ENCODE measurements at places on chromosomes 16 and 17. TPM values are rescaled to one million over a fixed set of nuclear protein-coding genes. Genes with fewer than 3 reads are reported as not detected.

The SOST gene
- total RNA-seq, result not detected

The ITGB4 gene
- 0.67 TPM for total RNA-seq

The KCNJ18 gene
- not detected for total RNA-seq

The POLR3K gene
- total RNA-seq, result 45.3 TPM

The TSPAN10 gene
- 0.45 TPM for total RNA-seq

The RAD51C gene
- total RNA-seq, result 64.0 TPM

The UTS2R gene
- total RNA-seq, result not detected

The MYH11 gene
- not detected for total RNA-seq

The FOXL1 gene
- total RNA-seq, result not detected

The TMC8 gene
- total RNA-seq, result 140 TPM

The SKA2 gene
- 83.5 TPM for total RNA-seq

The JUP gene
- 0.12 TPM for total RNA-seq

The TAC4 gene
- not detected for total RNA-seq

- no peak for DNase-seq
These were observed 68.4 kb upstream of the ELAC2 start for GRCh38 chr17:13086142-13086769.

GRCh38 chr17:77778636-77779489 is 179.6 kb upstream of the TNRC6C start:
- no peak for DNase-seq

DNA sequence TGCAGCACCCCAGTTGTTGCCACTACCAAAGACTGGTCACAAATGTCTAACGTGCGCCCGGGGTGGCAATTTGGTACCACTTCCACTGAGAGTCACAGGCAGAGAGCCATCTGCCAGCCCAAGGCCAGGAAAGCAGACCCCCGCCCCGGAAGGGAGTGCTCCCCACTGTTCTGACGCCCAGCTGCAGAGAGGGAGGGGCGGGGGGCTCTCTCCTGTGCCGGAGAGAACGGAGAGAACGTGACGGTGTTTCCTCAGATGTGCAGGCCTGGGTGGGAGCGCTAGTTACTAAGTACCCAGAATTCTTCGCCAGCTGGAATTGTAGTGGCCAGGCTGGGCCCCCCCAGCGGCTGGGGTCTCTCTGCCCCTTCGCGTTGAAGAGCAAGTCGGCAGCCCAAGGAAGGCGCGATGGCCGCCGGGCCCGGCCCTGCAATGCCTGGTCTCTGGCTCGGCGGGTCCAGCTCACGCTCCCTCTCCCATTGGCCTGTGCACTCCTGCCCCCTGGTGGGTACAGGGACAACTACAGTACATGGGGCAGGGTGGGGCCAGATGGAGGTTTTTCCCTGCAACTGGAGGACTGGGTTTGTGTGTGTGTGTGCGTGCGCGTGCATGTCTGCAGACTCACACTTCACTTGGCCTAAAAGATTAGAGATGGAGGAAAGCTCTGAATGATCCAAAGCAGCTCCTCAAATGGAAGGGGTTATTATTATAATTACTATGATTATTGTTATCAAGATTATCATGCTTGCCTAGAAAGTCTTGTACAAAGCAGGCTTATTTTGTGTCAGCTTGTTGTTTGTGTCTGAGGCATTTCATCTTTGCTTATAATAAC is 107.1 kb downstream of the AMFR start:
- peak; percentile 87 for DNase-seq

DNA sequence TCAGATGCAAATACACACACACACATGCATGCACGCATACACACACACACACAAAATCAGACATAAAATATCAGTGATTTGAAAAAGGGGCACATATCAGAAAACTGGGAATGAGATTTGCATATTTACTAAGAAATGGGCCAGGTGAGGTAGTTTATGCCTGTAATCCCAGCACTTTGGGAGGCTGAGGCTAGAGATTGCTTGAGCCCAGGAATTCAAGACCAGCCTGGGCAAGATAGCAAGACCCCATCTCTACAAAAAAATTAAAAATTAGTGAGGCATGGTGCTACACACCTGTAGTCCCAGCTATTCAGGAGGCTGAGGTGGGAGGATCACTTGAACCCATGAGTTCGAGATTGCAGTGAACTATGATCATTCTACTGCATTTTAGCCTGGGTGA is 22.4 kb upstream of the PNPO start:
- no peak for DNase-seq

- no peak for DNase-seq
These were observed 1.7 kb downstream of the TTC19 start for GRCh38 chr17:16001226-16001897.

DNA sequence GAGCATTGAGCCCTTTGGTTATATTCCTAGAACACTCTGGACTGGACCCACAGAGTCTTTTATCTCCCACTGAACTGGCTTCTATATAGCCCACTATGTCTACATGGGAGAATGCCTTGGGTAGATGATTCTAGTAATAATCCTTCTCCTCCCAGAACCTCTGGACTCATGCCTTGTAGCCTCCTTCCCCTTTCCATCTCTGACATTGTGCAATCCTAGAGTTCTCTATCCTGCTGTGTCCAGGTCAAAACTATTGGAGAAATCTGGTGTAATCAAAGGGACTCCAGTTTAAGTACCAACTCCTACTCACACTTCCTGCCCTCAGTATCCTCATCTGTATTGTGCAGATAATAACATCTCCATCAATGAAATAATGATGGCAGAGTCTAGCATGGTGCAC is 9.1 kb downstream of the RCVRN start:
- DNase-seq, result no peak

- no peak for DNase-seq
These were observed 5.9 kb downstream of the SLC16A5 start for GRCh38 chr17:75093548-75094158.

DNA sequence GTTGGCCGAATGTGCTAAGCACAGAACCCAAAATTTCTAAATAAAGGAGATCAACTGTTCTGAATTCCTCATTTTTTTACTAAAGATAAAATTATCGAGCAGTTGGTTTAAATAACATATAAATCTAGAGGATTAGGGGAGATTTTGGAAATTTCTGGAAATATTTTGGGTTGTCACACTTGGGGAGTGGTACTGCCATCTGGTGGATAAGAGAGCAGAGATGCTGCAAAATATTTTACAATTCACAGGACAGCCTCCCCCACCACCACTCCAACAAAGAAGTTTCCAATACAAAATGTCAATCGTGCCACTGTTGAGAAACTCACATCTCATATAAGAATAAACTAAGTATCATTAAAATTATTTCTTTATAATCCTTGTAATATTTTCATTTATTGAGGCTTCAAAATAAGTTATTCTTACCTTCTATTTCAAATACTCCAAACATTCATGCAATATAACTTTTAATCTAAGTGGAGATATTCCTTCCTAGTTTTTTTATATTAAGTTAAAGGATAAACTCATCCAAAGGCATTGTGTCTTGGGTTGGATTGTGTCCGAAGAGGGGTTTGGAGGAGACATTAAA is 17.0 kb upstream of the ABCA8 start:
- DNase-seq, result no peak

GRCh38 chr17:45942284-45942683 is 47.9 kb downstream of the MAPT start:
- no peak for DNase-seq

DNA sequence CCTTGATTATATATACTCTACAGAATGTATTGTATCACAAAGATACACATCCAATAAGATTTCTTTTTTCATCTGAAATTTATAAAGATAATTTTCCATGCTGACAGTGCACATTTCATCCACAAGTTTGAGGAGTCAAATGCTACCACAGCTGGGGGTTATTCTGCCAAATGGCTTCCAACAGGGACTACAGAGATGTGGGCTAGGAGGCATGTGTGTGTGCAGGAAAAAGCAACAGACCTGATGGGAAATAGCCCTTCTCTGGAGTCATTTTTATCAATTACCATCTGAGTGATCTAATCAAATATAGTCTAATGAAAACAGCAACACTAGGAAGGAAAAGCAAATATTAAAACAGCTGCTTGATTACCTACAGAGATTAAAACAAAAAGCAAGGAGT is 290.5 kb downstream of the CEP112 start:
- DNase-seq, result no peak

- DNase-seq, result no peak
These were observed 12.7 kb downstream of the KLHL36 start for GRCh38 chr16:84660973-84661372.

- no peak for DNase-seq
These were observed 10.7 kb downstream of the UTP4 start for GRCh38 chr16:69143116-69143515.

DNA sequence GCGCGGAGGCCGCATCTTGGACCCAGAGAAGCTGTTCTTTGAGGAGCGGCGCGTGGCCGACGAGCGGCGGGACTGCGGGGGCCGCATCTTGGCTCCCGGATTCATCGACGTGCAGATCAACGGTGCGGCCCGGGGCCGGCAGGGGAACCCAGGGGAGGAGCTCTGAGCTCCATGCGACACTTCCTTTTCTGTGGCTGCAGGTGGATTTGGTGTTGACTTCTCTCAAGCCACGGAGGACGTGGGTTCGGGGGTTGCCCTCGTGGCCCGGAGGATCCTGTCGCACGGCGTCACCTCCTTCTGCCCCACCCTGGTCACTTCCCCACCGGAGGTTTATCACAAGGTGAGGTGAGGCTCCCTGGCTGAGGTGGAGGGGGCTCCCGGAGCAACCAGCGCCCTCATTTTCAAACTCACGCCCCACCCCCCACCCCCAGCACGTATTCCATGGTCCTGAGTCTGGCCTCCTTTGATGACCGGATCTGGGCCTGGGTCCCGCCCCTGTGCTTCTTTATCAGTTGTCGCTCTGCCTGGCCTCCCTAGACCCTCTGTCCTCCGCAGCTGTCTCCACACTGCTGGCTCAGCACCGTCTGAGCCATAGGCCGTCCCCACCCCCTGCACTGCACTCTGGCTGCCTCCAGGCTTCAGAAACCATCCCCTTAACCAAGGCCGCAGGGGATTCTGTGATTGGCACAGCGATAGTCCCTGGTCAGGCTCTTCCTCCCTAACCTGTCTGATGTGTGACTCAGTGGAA is 787 bp downstream of the AMDHD2 start:
- peak; percentile 67 for DNase-seq

GRCh38 chr17:37849617-37849972 is 74.6 kb upstream of the TBC1D3K start:
- DNase-seq, result no peak

DNA sequence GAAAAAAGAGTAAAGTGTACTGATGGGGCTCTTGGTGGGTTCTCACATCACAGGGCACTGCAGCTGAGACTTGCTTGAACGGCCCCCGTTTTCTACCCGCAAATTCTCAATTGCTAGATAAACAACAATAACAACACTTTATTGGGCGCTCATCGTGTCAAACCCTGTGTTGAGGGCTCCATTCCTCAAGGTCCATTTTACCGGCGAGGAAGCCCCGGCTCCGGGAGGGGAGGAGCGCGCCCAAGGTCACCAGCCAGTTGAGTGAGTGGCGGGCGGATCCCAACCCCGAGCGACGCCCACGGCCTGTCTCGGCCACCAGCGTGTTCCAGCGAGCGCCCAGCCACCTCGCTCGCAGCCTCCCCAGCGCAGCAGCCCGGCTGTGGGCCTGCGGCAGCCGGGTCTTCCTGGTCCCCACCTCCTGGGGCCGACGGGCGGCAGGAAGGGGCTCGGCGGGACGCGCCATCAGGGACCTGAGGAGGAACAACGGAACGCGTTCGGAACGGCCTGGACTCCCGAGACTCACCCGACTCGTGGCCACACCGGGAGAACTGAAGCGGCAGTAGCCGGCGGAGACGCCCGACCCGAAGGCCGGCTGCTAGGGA is 373 bp downstream of the CMC2 start:
- DNase-seq, result peak; percentile 85

DNA sequence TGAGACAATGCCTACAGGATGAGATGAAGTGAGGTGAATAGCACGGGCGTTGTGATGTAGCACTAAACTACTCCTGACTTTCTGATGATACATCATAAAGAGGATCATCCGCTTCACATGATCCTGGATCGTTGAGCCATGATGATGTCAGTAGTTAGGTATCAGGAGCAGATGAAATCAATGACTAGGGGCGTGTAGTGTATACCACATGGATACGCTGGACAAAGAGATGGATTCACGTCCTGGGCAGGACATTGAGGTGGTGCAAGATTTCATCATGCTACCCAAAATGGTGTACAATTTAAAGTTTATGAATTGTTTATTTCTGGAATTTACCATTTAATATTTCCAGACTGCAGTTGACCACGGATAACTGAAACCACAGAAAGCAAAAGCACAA is 156.6 kb downstream of the ANKFN1 start:
- DNase-seq, result no peak

DNA sequence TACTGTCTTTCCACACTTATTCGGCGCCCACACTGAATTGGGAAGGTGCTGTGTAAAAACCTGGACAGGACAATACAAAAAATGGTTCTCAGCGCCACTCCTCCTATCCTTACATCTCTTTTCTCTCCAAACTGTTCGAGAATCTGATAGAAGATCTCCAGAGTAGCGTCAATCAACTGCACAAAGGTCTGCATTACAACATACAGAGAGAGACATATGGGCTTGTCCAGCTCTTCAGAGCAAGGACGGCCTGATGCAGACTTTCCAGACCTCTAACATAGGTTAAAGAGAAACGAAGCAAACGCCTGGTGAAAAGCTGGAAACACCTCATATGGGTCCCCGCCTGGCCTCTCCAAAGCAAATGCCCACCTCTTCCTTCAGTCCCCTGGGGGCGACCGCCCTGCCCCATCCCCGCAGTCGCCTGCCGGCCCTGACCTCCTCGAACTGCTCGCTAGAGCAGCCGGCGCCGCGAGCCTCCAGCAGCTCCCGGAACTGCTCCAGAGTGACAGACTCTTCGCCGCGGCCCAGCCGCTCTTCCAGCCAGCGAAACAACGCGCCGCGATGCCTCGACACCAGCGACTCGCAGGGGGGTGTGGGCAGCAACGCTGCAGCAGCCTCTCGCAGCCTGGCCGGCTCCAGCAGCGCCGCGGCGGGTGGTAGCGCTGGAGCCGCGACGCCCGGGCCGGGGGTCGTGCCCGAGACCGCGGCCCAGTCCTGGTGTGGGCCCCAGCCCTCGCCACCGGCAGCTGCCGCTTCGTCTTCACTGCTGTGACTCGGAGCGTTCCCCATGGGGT is 526 bp downstream of the ZZEF1 start:
- DNase-seq, result peak; percentile 53

- no peak for DNase-seq
These were observed 63.5 kb downstream of the PARN start for GRCh38 chr16:14566599-14566998.

GRCh38 chr17:2750721-2751120 is 1.3 kb upstream of the CCDC92B start:
- DNase-seq, result no peak

DNA sequence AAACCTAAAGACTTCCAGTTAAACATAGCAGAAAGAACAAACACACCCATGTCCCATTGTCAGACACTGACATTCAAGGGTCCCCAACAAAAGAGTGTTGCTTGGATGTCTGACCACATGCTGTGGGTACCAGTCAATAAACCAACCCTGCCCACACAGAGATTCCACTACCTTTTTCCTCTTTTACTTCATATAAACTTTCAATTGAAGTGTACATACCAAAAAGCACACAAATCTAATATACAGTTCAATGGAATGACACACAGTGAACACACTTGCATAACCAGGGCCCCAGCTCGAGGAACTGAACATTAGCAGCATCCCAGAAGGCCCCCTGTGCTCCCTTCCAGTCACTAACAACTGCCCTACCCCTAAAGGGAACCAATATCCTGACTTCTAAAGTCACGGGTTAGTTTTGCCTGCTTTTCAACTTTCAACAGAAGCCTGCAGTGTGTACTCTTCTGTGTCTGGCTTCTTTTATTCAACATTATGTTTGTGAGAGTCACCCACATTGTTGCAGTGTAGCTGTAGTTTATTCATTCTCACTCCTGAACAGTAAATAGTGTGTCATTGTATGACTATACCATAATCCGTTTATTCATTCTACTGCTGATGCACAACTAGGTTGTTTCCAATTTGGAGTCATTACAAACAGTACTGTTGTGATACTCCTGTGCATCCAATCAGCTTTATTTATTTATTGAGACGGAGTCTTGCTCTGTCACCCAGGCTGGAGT is 18.0 kb downstream of the CFDP1 start:
- DNase-seq, result no peak

Data from activated CD4-positive, alpha-beta memory T cell treated with anti-CD3 and anti-CD28 coated beads for 36 hours (primary cell).